ENCODE measurements at places on chromosomes 7 and 10.

DNA sequence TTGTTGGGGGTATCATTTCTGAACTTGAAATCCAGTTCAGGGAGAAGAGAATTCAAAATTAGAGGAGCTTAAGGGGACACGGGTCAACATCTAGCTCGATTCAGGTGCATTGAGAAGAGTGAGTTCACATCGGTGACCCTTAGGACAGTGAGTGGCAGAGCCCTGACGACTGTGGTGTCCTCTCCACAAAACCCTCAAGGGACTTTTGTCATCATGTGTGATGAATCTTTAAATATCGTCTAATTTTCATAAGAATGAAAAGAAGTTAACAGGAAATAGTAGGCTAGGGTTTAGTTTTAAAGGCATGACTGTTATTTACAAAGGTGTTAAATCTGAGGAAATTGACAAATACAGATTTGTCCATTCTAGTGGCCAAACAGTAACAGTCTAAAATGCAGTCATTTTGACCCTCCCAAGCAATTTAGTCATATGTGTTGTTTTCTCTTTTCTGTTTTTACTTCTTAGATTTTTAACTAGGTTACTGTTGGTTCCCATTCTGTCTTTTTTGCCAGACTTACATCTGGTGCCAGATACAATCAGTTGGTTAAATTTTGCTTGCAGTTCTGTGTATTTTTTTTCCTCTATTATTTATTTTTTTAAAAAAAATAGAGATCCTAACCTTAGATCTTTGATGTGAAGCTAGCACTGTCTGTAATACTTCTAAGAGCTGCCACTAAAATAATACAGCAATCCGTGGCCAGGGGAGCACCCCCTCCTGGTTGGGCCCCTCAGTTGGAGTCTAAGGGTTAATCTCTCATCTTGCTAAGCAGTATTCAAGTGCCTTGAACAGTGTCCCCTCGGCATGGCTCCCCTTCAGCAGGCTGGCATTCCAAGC is 34.9 kb upstream of the SH2B2 start:
- no peak for DNase-seq

- no peak for DNase-seq
Observed at GRCh38 chr7:92758796-92759431, 77.5 kb downstream of the CDK6 start.

GRCh38 chr10:21401196-21401595 is 124.3 kb downstream of the SKIDA1 start:
- DNase-seq = no peak

- DNase-seq = no peak
Observed at GRCh38 chr7:77501192-77501515, 35.9 kb upstream of the PTPN12 start.

DNA sequence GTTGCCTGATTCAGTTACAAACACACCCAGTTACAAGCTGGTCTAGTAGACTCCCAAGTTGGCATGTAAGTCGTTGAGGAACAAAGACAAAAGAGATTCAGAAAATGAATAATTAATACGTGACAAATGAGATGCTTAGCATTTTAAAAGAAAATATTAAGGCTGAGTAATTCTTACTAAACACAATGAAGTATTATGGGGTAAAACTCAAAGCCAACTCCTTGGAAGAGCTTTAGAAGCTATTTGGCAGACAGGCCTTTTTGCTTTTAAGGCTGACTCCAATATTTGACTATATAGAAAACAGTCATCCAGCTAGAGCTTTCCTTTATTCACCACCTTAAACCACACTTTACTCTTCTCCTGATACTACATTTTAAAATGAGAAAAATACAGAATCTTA is 5.4 kb downstream of the TRDMT1 start:
- no peak for DNase-seq

GRCh38 chr7:149625947-149626392 is 128.4 kb upstream of the ZNF746 start:
- DNase-seq = no peak
